ENCODE measurements at places on chromosomes 6 and 20.

DNA sequence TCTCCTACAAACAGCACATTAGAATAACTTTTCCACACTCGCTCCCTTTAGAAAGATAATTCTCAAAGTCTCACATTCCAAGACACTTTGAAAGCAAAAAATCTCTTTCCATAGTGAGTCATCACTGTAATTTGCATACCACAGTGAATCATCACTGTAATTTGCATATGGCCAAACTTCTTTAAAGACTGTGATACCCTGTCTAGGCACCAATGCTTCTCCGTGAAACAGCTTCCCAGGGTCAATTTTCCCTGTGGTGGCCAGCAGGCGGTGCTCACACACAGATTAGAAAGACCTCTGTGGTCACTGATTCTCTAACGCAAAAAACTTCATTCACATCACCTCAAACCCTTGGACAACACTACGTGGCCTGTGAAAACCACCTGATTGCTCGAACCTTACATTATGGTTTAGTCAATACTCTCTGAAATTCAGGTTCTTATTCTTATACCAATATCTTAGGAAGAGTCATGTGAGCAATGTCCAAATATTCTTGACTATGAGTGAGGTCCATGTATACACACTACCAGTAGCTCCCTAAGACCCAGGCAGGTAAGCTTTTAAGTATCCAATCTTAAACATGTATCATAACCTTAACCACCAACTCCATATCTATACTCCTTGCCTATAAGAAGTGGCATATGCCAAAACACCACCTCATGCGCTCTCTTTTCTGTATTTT, 78.5 kb upstream of the PHACTR1 start:
- no peak for DNase-seq

DNA sequence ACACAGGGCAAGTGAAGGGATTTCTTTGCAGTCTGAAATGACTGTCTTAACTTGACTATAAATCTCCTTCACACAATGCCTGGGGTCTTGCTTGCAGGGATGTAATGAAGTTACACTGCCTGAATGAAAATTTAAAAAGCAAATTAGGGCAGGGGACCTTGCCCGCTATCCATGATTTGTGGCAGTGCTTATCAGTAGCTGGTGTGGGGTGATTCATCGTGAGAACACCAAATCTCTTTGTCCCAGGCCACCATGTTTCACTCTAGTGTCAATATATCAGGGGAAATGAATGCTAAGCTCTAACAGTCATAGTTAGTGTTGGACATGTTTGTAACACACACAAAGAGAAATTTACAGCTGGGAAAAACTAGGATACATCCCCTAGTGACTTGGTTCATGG, 713.7 kb upstream of the EPHA7 start:
- DNase-seq: no peak

DNA sequence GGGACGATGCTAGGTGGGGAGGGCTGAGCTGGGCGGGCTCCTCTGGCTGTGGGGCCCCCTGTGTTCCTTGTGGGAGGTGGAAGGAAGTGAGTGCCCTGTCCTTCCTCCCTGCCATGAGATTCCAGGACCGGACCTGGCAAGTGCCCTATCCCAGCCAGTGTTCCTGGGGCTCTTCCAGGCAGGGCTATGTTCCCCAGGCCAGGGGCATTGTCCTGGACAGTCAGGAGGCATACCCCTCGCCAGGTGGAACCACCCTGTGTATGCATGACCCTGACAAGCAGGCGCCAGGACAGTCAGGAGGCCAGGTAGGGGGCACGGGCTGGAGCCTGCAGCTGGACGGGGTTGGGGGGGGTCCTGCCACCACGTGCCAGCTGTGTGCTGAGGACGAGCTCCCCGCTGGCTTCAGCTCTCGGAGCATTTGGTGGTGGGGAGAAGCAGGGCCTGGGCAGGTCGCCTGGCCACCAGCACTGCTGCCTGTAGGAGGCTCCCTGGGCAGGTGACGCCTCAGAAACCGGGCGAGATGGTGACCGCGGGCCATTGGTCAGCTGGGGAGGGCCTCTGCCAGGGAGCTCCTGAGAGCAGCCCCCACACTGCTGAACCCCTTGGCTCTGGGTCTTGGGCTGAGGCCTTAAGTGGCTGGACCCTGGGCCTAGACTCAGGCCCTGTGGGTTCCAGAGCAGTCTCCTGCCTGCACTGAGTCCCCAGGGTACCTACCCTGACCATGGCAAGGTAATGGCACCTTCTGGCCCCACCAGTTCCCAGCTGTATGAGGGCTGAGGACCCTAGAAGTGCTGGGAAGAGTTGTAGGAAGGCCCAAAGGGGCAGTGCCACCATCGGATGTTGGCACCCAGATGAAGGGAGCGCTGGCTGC, 694 bp downstream of the SLC17A9 start:
- DNase-seq: no peak

DNA sequence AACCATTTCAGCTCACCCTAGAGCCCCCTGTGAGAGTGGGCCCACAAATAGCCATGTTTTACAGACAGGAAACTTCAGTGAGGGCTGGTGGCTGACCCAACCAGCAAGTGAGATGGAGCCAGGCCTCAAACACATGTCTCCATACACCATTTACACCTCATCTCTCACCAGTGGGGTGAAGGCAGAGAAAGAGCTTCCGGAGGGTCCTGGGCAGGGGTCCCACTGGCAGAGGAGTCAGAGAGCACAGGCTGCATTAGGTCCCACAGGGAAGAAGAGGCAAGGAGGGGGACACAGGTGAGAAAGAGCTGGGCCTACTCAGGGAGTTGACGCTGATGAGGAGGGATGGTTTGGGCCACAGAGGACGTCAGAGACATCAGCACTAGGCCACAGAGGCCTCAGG, 172.6 kb downstream of the VEGFA start:
- no peak for DNase-seq

DNA sequence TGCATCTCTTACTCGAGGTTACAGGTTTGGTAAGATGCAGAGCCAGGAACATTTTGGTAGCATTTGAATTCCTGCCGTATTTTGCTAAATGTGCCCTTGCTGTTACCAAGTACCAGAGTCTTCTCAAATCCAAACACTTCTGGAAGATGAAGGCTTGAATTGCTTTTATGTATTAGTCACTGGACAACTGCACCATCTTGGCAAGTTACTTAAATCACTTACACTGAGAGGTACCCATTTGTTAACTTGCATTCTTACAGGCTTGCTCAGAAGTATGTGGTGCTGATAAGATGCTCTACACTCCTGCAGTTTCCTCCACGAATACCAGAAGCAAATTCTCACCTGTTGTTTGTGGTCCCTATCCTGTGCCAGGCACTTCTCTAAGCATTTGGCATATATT, 12.7 kb downstream of the IL22RA2 start:
- no peak for DNase-seq

- DNase-seq: no peak
These were observed 77.2 kb downstream of the GCNT2 start for GRCh38 chr6:10598084-10598960.

GRCh38 chr6:5155906-5156305, 70.8 kb downstream of the PPP1R3G start:
- DNase-seq: no peak

- no peak for DNase-seq
These were observed 134.2 kb upstream of the IFNGR1 start for GRCh38 chr6:137353346-137353745.

DNA sequence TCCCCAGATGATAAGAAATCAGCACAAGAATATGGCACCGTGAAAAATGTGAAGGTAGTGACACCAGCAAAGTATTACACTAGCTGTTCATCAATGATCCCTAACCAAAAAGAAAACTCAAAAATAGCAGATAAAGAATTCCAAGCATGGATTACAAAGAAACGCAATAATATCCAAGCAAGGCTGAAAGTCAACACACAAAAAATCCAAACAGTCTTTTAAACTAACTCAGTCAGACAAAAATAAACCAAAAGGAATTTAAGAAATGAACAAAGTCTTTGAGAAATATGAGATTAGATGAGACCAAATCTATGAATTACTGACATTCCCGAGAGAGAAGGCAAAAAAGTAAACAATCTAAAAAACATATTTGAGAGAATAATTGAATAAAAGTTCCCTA, 976.1 kb upstream of the MAP3K7 start:
- no peak for DNase-seq

Data from vagina (tissue), 2 donors.